Left ventricle myocardium superior (tissue), 1 donor: ENCODE measurements at places on chromosomes 1 and 21.

GRCh38 chr21:32753818-32754585, 17.6 kb downstream of the PAXBP1 start:
- no peak for DNase-seq

DNA sequence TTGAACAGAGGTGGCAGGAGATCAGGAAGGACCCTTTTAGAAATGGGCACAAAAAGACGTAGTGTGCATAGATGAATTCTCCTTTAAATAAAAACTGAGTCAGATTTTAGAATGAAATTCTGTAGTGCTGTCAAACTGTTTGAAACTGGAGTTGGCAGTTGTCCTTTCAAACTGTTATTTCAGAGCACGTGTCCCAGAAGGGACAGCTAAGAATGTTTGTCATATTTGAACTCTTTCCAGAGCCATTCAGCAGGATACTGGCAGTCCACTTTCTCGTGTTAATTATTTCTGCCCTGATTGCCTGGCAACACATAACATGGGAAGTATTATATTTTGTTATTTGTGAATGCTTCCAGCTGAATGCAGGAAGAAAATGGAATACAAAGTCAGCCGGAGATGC, 212.3 kb upstream of the DPYD start:
- DNase-seq: no peak

GRCh38 chr21:29501451-29501850, 202.7 kb downstream of the BACH1 start:
- DNase-seq: no peak

DNA sequence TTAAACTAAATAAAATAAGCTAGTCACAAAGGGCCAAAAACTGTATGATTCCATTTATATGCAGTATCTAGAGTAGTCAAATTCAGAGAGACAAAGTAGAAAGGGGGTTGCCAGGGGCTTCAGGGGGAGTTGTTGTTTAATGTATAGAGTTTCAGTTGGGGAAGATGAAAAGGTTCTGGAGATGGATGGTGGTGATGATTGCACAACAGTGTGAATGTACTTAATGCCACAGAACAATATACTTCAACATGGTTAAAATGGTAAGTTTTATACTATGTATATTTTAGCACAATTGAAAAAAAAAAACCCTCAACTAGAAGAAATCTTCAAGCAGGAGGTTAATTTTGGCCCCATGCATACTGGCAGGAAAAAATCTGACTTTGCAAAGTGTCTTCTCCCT, 24.3 kb downstream of the VAV3 start:
- no peak for DNase-seq

- no peak for DNase-seq
Measured at GRCh38 chr1:184827600-184828368, 73.1 kb upstream of the EDEM3 start.

GRCh38 chr1:248009681-248010080, 3.8 kb upstream of the OR2L5 start:
- DNase-seq: no peak

- DNase-seq: no peak
Measured at GRCh38 chr1:145837656-145838055, 7.8 kb upstream of the NUDT17 start.

DNA sequence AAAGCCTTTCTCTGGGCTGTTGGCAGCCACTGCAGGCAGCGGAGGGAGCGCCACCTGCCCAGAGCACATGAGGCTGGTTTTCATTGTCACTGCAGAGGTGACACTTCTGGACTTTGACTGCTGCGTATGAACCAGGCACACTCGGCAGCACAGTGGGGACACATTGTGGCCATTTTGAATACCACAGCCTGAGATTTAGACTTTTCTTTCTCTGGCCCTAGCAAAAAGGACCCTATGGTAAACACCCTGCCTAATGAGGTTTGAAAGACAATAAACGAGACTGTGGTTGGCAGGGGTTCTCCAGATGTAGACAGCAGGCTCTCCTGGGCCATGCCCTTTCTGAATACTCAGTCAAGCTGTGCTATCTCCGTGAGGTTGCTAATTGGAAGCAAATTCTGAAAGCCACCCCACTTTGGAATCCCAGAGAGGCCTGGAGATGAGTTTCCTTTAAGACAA, 12.0 kb upstream of the KCNE2 start:
- DNase-seq: peak; percentile 62

DNA sequence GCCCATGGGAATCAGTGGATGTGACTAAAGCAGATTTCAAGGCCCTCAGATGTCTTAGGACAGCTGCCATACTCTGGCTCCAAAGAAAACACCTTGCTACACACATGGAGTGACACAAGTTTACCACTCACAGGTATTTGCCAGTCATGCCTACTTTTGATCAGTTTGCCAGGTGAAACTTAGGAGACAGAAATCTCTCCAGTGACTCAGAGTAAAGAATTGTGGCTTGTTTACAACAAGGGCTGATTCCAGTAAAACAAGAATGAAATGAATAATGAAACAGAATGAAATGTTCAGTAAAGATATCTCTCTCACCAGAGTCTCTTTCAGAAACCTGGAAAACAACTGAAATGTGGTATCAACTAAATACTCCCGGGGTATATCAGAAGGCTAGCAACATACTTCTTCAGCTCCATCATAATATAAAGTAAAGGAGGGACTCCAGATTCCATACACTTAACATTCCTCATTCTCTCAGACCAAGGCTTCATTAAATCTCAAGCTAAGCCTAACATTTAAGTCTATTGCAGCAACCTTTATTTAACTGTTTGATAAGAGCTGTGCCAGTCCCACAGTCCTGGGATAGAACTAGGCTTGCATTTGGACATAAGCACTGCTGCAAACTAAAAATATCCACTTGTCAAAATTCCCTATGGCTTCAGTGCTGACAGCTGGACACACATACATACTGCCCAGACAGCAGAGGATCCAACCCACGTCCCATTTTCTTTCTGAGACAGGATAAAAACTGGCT, 143.3 kb downstream of the SIPA1L2 start:
- no peak for DNase-seq

DNA sequence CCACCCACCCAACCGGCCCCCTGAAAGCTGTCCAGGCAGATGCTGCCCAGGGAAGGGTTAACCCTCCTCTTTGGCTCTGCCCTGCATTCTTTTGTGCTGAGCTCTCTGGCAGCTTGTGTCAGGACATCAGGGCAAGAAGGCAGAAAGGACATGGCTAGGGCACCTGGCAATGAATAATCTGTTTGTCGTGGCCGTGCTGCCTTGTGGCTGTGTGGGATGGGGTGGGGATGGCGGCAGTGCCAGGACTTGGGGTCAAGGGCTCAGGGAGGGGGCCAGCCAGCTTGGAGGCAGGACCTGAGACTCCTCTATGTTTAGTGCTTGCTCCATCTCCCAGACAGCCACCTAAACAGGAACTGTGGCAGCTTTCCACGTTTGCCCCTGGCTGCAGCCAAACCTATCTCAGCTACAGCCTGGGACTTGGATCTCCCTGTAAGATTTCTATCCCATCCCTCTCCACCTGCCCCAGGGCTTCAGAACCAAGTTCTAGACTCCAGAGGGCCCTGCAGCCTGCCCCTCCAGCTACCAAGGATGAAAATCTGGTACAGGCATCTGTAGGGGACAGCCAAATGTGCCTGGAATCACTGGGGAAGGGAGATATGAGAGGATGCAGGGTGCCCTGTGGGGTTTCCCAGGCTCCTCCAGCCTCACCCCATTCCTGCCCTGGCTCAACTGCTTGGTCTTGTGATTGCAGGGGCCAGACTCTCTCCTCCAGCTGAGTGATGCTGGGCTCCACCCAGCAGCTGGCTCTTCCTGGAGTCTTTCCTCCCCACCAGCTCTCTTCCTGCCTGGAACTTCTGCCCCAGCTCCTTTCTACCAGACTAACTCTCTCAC, 9.6 kb upstream of the GPR37L1 start:
- DNase-seq: peak; percentile 77

DNA sequence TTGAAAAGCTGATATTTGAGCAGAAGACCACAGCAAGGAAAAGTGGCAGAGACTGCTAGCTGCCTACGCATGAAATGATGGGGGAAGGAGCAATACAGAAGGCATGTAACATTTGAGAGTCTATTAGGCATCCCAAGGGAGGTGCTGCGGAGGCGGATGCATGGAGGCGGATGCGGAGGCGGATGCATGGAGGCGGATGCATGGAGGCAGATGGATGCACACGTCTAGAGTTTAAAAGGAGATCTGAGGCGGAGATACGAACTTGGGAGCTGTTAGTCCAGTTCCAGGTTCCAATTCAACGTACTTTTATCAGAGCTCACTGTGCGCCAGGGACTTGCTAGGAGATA, 744 bp upstream of the DDX20 start:
- DNase-seq: peak; percentile 62

DNA sequence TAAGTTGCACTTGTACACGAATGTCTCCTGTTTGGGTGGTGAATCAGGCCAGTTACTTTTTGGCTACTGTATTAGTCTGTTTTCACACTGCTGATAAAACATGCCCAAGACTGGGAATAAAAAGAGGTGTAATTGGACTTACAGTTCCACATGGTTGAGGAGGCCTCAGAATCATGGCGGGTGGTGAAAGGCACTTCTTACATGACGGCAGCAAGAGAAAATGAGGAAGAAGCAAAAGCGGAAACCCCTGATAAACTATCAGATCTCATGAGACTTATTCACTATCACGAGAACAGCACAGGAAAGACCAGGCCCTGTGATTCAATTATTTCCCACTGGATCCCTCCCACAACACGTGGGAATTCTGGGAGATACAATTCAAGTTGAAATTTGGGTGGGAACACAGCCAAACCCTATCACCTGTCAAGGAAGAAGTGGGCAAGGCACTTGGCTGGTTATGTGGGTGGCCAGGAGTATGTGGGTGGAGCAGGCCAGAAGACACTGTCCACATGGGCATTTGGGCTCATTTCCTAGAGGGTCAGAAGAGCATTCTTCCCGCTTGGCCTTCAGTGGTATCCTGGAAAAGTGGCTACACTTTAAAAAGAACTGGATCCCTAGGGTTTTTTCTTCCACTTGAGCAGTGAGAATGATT, 228.8 kb downstream of the HHAT start:
- no peak for DNase-seq

DNA sequence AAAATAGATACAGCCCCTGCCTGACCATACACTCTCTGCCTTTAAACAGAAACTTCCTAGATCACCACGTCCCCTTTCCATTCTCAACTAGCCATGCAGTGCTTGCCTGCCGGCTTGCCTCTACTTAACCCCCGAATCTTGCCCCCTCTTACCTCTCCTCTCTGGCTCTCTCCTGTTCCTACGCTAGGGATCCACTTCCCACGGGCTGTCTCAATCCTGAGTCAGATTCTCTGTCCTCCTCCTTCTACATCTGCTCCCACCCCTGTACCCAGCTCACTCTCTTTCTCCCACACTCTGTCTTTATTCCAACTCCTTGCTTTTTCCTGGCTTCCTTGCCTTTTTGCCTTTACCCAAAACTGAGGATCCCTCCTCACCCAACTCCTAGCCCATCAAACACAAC, 29.3 kb downstream of the ATF3 start:
- no peak for DNase-seq

- DNase-seq: peak; percentile 58
Measured at GRCh38 chr1:39474810-39475209, 16.6 kb upstream of the BMP8A start.

DNA sequence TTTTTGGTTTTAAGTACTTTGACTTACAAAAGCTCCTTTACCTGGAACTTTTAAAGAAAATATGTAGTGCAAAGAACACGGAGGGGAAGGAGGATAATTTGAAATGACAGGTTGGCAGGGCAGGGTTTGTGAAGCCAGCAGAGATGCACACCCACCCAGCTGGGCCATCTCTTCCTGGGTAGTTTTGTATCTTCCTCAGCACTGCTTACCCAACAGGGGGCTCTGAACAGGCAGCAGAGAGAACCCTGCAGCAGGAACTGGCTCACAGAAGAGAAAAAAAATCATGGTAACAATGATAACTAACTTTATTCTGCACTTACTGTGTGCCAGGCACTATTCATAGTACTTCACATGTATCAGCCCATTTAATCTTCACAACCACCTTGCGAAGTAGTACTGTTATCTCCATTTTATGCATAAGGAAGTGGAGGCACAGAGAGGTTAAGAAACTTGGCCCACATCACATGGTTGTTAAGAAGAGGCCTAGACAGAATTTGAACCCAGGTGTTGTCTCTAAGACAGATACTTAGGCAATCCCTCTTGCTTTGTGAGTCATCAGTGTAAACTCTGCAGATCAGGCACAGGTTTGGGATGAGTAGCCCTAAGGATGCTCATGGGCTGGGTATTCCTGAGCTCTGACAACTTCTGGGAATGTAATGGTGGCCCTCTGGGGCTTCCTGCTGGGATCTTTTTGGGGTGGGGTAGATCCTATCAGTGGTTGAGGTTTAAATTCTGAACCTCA, 60.8 kb downstream of the ELK4 start:
- DNase-seq: no peak

- no peak for DNase-seq
Measured at GRCh38 chr1:240909701-240910457, 297.9 kb upstream of the GREM2 start.

- DNase-seq: no peak
Measured at GRCh38 chr1:107963008-107963407, 2.0 kb downstream of the VAV3 start.

GRCh38 chr1:244328476-244328875, 123.2 kb downstream of the ADSS2 start:
- no peak for DNase-seq

DNA sequence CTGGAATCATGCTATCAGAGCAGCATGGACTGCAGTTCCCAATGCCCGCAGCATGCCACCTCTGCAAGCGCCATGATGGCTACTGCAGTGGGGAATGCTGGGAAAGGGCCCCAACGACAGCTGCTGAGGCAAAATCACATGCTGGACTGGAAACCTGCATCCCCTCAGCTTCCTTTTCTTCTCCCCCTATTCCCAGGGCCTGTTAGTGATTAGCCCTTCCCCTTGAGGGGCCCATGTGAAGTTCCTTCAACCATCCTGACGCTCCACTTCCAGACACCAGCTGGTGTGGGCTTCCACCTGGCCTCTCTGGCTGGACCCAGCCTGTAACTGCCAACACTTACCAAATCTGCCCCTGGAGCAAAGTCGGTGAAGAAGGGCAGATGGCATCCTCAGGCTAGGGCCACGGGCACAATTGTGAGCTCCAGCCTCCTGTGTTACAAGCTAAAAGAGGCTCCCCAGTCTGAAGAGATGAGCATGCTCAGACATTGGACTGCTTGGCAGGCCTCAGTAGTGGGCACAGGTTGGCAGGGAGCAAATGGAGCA, 22.1 kb upstream of the SDC3 start:
- no peak for DNase-seq

DNA sequence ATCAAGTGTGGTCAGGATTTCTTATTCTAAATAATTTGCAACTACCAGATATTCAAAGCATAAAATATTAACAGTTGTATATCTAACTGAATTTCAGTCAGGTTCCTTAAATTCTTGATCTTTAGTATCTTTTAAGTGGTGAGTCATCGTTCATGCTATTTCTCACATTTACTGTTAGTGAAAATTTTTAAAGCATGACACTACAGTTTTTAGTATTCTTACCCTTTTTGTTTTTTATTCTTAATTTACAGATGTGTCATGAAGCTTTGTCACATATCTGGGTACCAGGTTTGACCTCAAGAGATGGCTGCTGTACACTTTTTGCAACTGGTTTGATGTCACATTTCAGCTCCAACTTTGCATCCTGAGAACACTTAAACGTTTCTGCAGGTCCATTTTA, 12.7 kb downstream of the AKIRIN1 start:
- DNase-seq: no peak

- peak; percentile 4 for DNase-seq
Measured at GRCh38 chr21:44917446-44918106, 3.1 kb downstream of the ITGB2 start.

- DNase-seq: no peak
Measured at GRCh38 chr1:38500891-38501290, 358.7 kb downstream of the RRAGC start.

- no peak for DNase-seq
Measured at GRCh38 chr1:96187020-96187419, 534.6 kb upstream of the PTBP2 start.
